ENCODE measurements at places on chromosomes 7 and 10.

GRCh38 chr10:6142644-6143043 is 53.8 kb downstream of the RBM17 start:
- DNase-seq, result no peak

DNA sequence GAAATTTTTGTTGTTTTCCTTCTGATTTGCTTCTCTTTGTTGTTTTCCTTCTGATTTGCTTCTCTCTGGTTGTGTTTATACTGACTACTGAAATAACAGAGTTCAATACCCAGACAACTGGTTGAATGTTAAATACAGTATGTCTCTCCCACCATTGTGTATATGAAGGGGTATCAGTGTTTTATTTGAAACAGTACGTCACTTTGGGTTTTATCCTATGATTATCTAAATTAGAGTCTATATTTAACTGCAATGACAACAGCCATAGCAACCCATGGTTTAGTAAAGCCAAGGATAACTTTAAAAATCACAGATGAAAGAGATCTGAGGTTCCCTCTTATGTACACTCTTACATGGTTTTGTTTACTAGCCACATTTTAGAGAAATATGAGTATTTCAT is 141.3 kb downstream of the GNAT3 start:
- no peak for DNase-seq

GRCh38 chr10:12586741-12587140 is 237.4 kb downstream of the CAMK1D start:
- no peak for DNase-seq

DNA sequence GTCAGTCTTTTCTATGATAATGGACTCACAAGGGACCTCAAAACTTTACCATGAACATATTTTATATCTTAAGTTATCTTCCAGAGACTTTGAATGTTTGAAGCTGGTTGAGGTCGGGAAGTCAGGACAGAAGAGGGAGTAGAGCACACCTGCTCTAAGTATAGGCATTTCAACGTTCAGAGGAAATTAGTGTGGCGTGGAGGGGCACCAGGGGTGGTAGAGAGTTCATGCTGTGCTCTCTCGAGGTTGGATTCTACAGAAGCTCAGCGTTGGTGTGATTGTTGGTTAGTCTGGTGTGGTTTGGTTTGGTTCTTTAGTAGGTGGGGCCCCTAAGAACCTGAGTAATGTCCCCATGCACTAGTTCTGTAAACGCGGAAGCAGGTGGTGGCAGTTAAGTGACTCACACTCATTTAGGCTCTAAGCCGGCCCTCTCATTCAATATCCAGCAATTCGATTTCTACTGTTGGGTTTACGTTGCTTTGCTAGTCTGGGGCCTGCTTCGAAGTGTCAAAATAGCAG is 19.8 kb downstream of the CNTNAP2 start:
- DNase-seq, result no peak

GRCh38 chr7:157537056-157537455 is 200.3 kb downstream of the DNAJB6 start:
- DNase-seq, result no peak

- no peak for DNase-seq
Measured at GRCh38 chr10:3778692-3779157, 6.3 kb downstream of the KLF6 start.

GRCh38 chr10:77496941-77497420 is 140.6 kb downstream of the KCNMA1 start:
- no peak for DNase-seq

GRCh38 chr7:135692055-135692454 is 29.7 kb downstream of the STMP1 start:
- no peak for DNase-seq

DNA sequence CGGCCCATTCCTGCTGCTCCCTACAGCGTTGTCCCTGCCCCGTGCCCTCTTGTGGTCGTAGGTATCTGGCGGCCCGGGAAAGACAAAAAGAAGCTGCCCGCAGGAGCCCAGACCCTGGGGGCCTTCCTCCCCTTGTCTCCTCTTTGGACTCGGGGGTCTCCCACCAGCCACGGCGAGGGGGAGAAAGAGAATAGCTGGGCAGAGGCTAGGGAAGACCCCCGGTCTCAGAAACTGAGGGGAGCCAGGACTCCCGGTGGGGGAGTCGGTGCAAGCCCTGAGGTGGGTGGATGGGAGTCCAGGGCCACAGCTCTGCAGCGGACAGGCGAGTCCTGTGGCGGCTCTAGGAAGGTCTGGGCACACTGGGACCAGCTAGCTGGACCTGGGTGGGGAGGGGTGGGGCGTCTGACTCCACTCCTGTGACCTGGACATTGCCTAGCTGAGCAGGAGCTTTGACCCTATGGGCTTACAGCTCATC is 1.3 kb upstream of the SH2D4B start:
- DNase-seq, result no peak

All from caudate nucleus (tissue), 63 donors.